ENCODE measurements at places on chromosomes 11 and 22.
A peak's percentile ranks its signal among the peaks of the same experiment; 100 is the strongest.

DNA sequence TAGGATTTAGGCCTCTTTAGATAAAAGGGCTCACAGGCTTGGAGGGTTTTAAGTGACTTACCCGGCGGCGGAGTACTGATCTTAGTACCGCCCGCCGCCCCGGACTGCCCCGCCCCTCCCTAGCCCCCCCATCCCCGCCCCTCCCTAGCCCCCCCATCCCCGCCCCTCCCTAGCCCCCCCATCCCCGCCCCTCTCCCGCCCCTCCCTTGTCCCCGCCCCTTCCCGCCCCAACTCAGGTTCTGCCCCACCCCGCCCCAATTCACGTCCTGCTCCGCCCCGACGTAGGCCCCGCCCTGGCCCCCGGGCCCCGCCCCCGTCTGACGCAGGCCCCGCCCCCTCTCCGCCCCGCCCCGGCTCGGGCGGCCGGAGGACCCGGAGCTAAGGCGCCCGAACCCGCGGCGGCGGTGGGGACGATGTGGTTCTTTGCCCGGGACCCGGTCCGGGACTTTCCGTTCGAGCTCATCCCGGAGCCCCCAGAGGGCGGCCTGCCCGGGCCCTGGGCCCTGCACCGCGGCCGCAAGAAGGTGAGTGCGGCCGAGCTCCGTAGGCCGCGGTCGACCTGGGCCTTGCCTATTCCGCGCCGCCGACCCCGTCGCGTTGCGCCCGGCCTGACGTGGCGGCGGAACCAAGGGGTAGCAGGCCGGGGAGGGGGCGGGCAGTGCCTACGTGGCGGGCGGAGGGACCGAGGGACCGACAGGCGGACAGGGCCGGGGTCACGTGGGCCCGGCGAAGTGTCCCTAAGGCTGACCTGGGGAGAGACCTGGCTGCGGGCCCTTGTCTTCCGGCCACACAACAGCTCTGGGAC lies at the start of gene SCYL1:
TSS of gene SCYL1 (plus strand) at position 343 of the 805 bp plus-strand sequence. CDS start at position 414, 71 bp downstream.
- DNase-seq: peak; percentile 71

- no peak for DNase-seq
Measured at GRCh38 chr11:3984896-3985295, 109.7 kb upstream of the RRM1 start.

DNA sequence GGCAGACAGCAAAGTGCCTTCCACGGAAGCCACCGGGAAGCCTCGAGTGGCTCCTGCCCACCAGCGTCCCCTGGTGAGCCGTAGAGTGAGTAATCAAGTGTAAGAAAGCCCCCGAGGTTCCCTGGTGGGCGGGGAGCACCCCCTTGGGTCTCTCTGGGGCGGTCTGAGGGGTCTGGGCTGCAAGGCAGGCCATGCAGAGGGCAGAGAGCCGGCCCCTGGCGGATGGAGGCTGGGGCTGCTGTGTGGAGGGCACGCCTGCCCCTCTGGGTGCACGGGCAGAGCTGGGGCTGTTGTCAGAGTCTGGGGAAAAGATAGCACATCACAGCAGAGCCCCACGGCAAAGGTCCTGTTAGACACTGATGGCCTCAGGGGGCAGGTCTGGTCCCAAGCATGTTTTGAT lies 25.7 kb upstream of the MYRF start:
- DNase-seq: no peak

GRCh38 chr11:84564180-84564866 lies 1062.8 kb downstream of the DLG2 start:
- peak; percentile 48 for DNase-seq

DNA sequence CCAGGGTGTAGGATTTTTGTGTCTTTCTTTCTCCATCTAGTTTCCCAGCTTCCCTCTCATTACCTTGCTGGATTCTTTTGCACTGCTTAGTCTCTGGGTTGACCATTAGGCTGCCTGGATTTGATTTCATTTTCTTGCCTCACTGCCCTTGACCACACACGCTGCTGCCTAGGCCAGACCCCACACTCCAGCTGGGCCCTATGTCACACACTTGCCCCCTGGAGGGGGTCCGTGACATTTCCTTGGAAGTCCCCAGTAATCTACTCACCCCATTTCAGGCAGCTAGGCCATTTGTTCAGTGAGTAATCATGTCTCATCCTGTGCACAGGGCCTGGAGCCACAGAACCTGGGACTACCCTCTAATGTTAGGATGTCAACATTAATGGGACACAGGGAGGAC lies 81.9 kb upstream of the SPON1 start:
- no peak for DNase-seq

DNA sequence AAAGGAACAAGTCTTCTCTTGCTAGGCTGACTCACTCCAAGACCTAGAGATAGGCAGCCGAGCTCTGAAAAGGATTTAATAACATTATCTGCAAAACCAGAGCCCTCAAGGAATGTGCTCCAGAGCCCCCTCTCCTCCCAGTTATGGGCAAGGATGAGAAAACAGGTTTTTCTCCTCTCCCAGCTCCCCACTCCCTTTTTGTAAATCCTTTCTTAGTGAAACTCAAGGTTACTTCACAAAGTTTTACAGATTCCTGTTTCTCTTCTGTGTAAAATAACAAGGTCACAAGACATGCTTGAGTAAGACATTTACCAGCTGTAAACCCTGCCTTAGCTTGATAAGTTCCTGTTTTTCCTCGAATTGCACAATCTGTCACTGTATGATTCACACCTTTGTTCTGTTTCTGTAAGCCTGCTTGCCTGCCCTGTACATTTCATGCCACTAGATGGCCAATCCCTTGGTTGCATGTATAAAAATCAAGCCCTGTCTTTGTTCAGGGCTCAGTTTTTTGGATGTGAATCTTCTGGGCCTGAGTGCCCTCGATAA lies 489.4 kb downstream of the KCNA4 start:
- DNase-seq: peak; percentile 93

GRCh38 chr22:44372611-44373010 lies 59.9 kb upstream of the SHISAL1 start:
- no peak for DNase-seq
